ENCODE measurements at places on chromosomes 12 and 14.

GRCh38 chr12:110355073-110355472 lies 48.4 kb downstream of the ANAPC7 start:
- no peak for DNase-seq

DNA sequence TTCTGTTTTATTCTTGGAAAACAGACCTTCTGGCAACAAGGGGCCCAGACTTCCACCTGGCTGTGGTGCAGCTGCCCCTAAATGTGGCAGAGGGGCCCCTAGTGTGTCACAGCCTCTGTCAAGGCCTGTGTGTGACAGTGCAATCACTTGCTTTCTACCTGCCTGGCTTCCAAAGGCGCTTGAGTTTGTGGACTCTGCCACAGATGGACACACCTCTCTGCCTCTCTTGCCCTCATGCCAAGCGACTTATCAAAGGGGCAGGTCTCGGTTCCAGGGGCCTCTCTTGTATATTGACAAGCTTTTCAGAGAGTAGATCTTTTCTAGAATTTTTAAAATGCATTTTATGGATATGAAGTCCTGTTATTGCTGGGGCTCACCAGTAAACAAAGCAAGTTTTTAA lies 217.2 kb downstream of the SLC15A4 start:
- DNase-seq, result no peak

DNA sequence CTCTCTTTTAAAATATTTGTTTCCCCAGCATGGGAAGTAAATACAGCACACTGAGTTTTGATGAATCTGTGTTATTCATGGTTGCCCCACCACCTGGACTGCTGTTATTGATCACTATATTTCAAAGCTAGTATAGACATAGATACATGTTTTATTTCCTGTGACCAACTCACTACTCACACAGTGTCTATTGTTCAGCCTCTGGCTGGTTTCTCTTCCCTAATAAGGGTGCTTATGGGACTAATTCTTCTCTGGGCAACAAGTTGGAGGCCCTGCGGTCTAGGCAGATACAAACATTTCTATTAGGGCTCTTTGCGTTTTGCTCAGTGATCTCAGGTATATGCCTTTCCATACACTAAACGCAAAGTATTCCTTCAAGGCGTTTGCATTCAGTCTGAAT lies 1191.0 kb upstream of the TMEM132C start:
- DNase-seq, result no peak

DNA sequence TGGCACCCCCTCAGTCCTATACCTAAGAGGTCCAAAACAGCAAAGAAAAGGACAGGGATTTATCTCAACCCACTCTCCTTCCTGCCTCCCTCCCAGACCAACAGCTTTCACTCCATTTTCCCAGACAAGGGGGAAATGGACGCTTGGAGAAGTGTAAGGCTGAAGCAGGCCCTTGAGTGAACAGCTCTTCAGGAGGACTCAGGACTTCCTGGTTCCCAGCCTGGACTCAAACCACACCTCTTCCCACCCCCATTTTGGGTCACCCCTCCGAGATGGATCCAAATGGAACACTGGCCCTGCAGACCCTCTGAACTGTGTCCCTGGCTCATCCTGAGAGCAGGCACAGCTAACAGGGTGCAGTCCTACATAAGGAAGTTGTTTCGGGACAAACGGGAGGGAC lies 2.7 kb downstream of the KMT2D start:
- DNase-seq, result no peak
